ENCODE measurements at places on chromosomes 4 and X.

- DNase-seq: no peak
Measured at GRCh38 chrX:77453190-77453589, 6.0 kb downstream of the FGF16 start.

- DNase-seq: no peak
Measured at GRCh38 chrX:40462795-40463194, 118.0 kb upstream of the ATP6AP2 start.

GRCh38 chr4:2634014-2634413, 97.6 kb downstream of the FAM193A start:
- no peak for DNase-seq

DNA sequence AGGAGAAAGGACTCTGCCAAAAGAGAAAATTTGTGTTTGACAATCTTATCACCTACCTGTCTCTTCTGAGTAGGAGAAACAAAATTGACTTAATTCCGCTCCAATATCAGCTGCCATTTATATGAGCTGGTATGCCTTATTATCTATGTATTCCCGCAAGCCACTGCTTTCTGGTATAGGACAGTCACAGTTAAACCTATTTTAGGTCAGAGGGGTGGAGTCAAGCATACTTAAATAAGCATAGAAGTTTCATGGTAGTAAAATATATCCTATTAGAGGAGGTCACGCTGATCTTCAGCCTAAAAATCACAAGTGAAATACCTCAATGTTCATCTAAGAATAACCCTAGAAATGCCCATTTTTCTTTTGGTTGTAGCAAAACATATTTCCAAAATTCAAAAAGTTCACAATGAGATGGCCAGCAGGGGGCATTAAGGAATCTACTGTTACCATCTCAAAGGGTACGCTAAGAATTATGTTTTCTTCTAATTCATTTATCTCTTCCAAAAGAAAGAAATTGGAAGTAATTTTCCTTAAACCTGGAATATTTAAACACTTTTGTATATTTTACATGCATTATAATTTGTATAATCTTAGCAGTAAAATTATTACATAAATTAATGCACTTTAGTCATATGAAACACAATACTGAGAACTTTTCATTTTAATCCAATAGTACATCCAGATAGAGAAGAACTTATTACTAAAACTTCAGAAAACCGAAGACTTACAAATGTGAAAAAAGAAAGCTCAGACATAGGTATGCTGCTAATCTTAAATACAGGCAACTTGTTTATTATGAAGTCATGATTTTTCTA, 10.5 kb downstream of the PPAT start:
- no peak for DNase-seq

DNA sequence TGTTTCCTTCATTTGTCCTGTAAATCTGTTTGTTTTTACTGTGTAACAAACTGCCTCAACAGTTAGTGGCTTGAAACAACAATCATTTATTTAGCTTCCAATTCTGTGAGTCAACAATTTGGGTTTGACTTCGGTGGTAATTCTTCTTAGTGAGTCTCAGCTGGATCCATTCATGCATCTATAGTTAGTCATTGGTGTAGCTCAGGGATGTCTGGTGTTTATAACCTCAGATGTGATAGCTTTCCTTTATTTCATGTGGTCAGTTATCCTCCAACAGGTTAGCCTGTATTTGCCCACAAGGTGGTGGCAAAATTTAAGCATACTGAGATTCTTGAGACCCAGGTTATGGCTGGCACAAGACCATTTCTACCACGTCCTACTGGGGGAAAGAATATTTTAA, 1267.2 kb downstream of the RAPGEF2 start:
- no peak for DNase-seq

DNA sequence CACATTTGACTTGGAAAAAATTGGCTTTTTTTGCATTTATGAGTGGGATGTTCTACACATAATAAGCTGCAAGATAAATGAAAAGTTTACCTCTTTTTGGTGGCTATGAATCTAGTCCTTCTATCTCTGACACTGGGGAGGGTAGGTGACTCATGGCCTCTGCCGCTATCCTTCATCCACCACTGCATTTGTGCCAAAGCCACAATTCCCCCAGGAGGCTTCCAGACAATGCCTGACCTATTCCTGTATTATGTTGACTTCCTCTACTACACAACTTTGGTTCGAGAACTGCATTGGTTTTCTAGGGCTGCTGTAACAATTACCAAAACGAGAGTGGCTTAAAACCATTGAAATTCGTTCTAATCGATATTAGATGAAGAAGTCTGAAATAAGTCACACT, 245.6 kb downstream of the TRAM1L1 start:
- no peak for DNase-seq

DNA sequence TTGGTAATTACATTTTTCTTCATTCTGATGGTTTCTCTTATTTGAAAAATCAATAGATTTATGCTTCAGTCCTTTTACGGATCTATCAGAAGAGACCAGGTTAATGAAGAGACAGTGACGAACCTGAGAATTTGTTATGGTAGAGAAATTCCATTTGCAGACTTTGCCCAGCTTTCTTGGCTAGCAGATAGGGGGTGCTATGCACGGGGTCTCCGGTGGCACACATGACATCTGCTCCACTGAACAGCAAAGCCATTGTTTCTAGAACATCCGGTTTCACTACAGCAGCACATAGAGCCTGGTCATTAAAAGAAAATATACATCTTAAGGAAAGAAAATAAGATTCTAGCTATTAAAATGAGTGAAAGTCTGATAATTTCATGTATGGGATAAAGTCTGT, 85.1 kb downstream of the ARAP2 start:
- DNase-seq: no peak

- DNase-seq: no peak
Measured at GRCh38 chrX:68808686-68809357, 20.0 kb upstream of the EFNB1 start.

DNA sequence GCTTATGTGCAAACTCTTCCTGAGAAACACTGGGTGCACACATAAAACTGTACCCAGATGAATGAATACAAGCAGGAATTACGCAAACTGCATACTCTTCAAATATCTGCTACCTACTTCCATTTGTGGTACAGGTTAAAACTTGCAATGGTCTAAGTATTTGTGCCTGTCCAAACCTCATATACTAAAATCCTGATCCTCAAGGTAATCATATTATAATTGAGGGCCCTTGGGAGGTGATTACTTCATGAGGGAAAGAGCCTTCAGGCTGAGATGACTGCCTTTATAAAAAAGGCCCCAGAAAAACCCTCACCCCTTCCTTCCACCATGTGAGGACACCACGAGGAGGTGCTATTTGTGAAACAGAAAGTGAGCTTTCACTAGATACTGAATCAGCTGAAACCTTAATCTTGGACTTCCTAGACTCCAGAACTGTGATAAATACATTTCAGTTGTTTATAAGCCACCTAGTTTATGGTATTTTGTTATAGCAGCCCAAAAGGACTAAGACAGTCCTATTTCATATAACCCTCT, 1977.2 kb downstream of the PCDH7 start:
- DNase-seq: no peak
